Right lobe of liver (tissue), 6 donors: ENCODE measurements at places on chromosomes 3 and 15. TPM values are rescaled to one million over a fixed set of nuclear protein-coding genes. Genes with fewer than 3 reads are reported as not detected.

DNA sequence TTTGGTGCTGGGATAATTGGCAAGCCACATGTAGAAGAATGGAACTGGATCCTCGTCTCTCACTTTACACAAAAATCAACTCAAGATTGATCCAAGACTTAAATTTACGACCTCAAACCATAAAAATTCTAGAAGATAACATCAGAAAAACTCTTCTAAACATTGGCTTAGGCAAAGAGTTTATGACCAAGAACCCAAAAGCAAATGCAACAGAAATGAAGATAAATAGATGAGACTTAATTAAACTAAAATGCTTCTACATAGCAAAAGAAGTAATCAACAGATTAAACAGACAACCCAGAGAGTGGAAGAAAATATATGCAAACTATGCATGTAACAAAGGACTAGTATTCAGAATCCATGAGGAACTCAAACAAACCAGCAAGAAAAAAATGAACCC lies 80.1 kb downstream of the CLDN1 start:
- H3K27me3 ChIP-seq: no peaks in the 10 kb centered on the region
- H3K4me1 ChIP-seq: no peaks in the 10 kb centered on the region
- no peaks in the 10 kb centered on the region for H3K36me3 ChIP-seq
- DNase-seq: no peak

The RPL22L1 gene
- total RNA-seq: 24.6 TPM

DNA sequence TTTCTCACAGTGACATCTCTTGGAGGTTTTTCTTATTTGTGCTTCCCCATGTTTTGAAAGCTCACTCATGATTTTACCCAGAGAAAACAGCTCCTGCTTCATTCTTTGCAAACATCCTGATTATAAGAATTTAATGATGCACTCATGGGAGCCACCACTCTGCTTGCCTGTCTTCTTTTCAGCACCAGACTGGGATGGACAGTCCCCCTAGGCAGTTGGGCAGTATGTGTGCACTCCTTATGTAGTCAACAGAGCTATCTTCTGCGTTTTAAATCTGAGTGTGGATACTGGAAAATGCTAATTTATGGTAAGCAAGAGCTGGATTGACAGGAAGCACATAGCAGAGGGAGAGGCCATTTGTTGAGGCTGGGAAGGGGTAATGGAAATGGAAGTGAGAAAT lies 276.1 kb downstream of the AGBL1 start:
- no peaks in the 10 kb centered on the region for H3K36me3 ChIP-seq
- no peaks in the 10 kb centered on the region for H3K27me3 ChIP-seq
- DNase-seq: no peak
- H3K27ac ChIP-seq: no peak overlapping the region
- H3K4me3 ChIP-seq: no peak overlapping the region

- H3K4me3 ChIP-seq: no peak overlapping the region
- no peaks in the 10 kb centered on the region for H3K4me1 ChIP-seq
- H3K27me3 ChIP-seq: no peaks in the 10 kb centered on the region
- no peak for DNase-seq
- no peaks in the 10 kb centered on the region for H3K36me3 ChIP-seq
Measured at GRCh38 chr3:144662729-144663128, 691.1 kb downstream of the DIPK2A start.

The C3orf85 gene
- 6.1 TPM for total RNA-seq
